ENCODE measurements at places on chromosomes 5 and 9.

- no peak for DNase-seq
Measured at GRCh38 chr5:72634444-72634843, 127.2 kb upstream of the ZNF366 start.

GRCh38 chr5:19616701-19617215 lies 371.2 kb downstream of the CDH18 start:
- no peak for DNase-seq

DNA sequence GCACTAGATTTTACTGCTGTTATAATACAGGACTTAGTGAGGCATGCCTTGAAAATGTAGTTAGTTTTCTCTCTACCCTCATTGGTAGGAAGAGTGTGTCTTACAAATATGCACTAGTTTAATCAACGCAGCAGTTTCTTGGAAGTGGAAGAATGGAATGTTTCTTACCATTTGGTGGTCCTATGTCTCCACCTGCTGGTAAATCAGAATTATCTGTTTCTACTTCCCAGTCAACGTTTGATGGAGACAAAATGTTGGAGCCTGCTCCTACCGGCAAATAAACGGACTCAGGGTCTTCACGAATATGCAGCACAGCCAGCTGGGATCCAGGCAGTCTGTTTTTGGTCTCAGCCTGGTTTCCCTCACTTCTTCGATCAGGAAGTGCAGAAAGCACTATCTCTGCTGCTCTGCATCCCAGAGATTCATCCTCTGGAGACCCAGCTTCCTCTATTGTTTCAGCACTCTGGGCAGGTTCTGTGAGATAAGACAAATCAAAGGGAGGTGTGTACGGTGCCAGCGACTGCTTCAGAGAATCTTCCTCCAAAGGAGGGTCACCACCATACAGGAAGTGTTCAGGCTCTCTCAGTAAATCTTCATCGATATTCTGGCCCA lies 59.5 kb upstream of the PCA3 start:
- peak; percentile 30 for DNase-seq

- no peak for DNase-seq
Measured at GRCh38 chr9:113638490-113638889, 175.0 kb downstream of the RGS3 start.

GRCh38 chr9:38006163-38006562 lies 62.9 kb downstream of the SHB start:
- DNase-seq: no peak

GRCh38 chr5:62568800-62569432 lies 9.7 kb upstream of the LRRC70 start:
- DNase-seq: peak; percentile 16

DNA sequence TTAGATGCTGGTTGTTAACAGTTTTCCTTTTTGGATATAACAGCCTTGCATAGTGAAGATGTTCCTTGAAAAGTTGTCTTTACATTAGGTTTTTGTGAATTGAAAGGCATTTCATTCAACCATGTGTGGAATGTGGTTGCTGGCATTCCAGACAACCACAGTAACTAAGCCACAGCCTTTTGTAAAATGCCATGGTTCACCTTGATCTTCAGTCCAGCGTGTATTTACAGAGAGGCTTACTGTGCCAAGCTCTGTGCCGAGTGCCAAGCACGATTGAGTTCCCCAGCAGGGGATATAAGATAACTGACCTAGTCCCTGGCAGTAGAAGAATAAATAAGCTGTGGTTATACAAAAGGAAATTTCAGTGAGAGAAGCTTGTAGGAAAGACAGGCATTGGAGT lies 4.9 kb downstream of the EXOSC2 start:
- DNase-seq: no peak

DNA sequence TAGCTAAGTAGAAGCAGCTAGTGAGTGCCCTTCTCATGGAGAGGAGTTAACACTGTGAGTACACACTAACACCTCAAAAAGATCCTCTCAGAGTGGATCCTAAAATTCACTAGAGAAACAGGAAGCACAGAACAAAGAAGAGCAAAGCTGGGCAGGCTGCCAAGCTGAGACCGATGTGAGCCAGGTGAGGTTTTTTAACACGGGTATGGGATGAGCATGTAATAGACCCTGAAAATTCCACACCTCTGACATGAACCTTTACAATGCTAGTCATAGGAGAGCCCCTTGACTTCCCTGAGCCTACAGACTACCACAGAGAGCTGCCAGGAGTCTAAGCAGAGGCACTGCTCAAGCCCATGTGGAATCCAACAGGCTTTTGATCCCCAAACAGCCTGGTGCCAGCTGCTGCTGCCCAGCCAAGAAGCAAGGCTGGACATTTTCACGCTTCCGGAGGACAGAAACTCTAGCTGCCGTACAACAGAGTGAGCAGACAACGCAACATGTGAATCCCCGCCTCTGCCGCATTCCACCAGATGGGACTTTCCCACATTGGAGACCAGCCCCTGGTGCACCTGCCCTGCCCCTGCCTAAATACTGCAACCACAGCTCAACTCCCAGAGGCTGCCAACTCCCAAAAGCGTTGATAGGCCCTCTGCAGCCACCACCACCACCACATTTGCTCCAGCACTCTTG lies 280.8 kb downstream of the CDH10 start:
- DNase-seq: no peak

GRCh38 chr9:104783588-104783987 lies 19.7 kb downstream of the NIPSNAP3B start:
- DNase-seq: no peak

- no peak for DNase-seq
Measured at GRCh38 chr5:172351240-172351778, 67.7 kb upstream of the UBTD2 start.

- DNase-seq: no peak
Measured at GRCh38 chr9:374736-375135, 160.1 kb downstream of the DOCK8 start.

- peak; percentile 38 for DNase-seq
Measured at GRCh38 chr9:76266649-76267283, 127.5 kb downstream of the RFK start.

GRCh38 chr9:113678119-113678858 lies 197.8 kb upstream of the ZNF618 start:
- no peak for DNase-seq

DNA sequence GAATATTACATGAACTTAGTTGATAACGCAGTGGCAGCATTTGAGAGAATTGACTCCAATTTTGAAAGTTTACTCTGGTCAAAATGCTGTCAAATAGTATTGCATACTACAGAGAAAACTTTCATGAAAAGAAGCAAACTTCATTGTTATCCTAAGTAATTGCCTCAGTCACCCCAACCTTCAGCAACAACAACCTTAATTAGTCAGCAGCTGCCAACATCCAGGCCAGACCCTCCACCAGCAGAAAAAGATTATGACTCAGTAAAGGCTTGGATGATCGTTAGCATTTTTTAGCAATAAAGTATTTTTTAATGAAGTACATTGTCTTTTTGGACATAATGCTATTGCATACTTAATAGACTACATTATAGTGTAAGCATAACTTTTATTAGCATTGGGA lies 40.8 kb upstream of the SPDL1 start:
- no peak for DNase-seq

DNA sequence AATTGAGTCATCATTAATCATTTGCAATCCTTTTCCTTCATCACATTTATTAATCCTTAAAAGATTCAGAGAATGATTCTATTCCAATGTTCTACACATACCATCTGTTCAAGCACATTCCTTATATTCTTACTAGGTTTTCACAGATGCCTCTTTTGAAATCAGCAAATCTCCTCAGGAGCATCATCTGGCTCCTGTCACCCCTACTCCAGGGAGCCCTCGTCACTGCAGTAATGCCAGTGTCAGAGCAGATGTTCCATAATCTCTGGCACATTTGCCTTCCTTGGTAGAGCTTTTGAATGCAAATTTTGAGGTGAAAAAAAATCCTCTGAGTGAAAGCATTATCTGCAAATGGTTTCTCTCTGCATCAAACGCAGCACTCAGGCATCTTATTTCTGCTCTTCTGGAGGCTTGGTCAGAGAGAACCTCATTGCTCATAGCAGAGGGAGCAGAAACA lies 7.6 kb upstream of the KCNV2 start:
- DNase-seq: no peak

GRCh38 chr5:73625944-73626811 lies at the start of gene ARHGEF28:
TSS of gene ARHGEF28 (plus strand) at chr5:73626196. CDS start at chr5:73684852, 58,656 bp downstream.
- DNase-seq: peak; percentile 70

DNA sequence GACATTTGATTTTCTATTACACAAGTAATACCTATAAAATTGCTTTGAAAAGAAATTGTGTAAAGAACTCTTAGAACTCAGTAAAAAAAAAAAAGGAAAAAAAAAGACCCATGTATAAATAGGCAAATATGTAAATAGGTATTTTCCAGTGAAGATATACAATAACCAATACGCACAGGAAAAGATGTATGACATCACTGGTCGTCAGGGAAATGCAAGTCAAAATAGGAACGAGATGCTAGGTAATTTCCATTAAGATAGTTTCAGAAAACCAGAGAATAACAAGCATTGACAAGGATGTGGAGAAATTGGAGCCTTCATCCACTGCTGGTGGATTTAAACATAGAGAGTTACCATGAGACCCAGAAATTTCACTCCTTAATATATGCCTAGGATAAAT lies 708.8 kb downstream of the MTRR start:
- DNase-seq: no peak

GRCh38 chr5:101080462-101081240 lies 177.6 kb upstream of the ST8SIA4 start:
- no peak for DNase-seq

DNA sequence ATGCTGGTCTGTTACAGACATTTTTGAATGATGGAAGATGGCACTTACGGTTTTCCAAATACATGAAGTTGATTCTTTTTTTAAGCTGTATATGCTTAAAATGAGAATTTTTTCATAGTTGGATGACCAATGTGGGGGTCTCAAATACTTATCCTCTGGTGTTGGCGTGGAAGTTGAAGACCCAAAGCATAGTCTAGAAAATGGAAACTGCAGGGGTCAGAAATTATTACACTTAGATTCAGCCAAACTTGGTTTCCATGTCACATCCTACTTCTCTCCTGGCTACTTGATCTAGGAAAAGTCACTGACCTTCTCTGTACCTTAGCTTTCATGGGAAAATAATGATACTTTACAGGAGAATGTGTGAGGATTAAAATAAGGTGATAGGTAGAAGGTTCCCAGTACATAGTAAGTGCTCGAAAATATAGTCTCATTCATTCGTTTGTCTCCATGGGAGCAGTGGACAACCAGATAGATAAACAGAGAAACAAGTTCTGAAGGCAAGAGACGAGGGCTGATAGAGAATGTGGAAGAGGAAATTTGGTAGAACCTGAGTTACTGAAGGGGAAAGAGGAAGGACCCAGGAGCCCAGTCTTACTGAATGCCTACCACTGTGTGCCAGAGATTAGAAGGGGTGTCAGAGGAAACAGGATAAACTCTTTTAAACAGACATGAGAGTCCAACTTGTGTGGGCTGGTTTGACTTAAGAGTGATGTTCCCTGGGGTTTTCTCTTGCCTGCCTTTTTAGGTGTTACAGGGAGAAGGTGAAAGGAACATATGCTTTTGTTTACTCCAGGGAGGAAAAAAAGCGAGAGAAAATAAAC lies 560.3 kb upstream of the KLF4 start:
- DNase-seq: no peak

GRCh38 chr9:93437996-93438395 lies 13.5 kb upstream of the FAM120A start:
- DNase-seq: no peak

DNA sequence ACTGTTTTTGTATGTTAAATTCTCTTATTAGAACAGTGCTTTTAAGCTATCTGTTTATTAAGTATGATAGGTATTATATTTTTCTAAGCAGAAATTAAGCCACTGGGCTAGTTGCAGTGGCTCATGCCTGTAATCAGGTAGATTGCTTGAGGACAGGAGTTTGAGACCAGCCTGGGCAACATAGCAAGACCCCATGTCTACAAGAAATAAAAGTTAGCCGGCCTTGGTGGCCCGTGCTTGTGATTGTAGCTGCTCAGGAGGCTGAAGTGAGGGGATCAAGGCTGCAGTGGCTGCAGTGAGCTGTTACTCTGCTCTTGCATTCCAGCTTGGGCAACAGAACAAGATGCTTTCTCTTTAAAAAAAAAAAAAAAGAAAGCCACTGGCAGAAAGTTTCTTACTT lies 45.0 kb upstream of the LRRC70 start:
- no peak for DNase-seq

DNA sequence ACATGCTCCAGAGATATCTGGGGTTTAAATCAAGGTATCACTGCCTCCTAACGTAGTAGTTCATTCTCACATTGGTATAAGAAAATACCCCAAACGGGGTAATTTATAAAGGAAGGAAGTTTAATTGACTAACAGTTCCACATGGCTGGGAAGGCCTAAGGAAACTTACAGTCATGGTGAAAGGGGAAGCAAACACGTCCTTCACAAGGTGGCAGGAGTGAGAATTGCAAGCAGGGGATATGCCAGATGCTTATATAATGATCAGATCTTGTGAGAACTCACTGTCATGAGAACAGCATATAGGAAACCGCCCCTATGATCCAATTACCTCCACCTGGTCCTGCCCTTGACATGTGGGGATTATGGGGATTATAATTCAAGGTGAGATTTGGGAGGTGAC lies 1280.2 kb upstream of the C9orf72 start:
- no peak for DNase-seq

GRCh38 chr5:120869831-120870230 lies 405.7 kb downstream of the PRR16 start:
- no peak for DNase-seq

GRCh38 chr9:88726803-88727202 lies 191.8 kb downstream of the NXNL2 start:
- no peak for DNase-seq

Data from HAP-1 (cell line).